CD14-positive monocyte (primary cell): ENCODE measurements at places on chromosomes 3 and 15.

DNA sequence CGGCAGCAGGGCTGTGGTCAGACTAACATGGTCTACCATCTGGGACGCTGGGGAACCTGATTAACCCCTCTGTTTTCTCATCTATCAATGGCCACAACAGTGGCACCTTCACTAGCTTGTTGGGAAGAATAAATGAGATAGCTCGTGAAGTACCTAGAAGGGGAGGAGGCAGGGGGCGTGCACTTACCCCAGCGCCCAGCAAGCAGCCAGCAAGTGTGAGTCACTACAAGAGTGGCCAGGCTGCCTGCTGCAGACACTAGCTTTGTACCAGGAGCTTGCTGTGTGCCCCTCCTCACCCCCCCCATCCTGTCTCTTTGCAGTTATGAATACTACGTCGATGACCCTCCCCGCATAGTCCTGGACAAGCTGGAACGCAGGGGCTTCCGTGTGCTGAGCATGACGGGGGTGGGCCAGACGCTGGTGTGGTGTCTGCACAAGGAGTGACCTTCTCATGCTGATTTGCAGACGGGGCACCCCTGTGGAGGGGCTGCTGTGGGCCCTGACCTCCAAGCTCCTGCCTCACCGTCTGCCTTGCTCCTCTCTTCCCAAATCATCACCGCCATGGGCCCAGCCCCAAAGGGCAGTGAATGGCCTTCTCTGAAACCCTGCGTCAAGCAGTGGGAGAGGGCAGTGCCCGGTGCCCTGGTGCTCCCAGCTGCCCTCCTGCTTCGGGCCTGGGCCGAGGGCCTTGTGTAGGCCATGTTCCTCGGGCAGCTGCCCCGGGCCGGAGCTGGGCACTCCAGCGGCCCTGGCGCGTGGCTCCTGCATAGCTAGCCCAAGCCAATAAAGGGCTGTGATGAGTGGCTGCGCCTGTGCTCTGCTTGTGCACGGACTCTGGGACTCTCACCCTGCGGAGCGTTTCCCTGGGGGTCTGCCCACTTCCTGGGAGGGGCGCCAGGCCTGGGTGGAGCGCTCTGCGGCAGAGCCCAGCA is 2.6 kb upstream of the C15orf62 start:
- DNase-seq = no peak

DNA sequence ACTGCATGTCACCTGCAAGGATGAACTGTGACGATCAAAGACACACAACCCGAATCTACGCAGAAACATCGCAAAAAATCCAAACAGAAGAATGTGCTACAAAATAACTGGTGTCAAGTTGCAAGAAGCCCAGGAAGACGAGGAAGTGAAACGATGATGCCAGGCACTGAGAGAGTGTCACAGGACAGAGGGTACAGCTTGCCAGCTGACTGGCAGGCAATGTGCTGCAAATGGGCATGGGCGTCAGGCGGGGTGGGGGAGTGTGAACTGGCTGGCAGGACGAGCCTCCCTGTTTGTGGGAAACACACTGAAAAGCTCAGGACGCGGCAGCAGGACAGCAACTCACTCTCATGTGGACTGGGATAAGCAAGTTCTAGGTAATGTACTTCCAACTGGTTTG is 28.9 kb upstream of the OCA2 start:
- peak; percentile 16 for DNase-seq

DNA sequence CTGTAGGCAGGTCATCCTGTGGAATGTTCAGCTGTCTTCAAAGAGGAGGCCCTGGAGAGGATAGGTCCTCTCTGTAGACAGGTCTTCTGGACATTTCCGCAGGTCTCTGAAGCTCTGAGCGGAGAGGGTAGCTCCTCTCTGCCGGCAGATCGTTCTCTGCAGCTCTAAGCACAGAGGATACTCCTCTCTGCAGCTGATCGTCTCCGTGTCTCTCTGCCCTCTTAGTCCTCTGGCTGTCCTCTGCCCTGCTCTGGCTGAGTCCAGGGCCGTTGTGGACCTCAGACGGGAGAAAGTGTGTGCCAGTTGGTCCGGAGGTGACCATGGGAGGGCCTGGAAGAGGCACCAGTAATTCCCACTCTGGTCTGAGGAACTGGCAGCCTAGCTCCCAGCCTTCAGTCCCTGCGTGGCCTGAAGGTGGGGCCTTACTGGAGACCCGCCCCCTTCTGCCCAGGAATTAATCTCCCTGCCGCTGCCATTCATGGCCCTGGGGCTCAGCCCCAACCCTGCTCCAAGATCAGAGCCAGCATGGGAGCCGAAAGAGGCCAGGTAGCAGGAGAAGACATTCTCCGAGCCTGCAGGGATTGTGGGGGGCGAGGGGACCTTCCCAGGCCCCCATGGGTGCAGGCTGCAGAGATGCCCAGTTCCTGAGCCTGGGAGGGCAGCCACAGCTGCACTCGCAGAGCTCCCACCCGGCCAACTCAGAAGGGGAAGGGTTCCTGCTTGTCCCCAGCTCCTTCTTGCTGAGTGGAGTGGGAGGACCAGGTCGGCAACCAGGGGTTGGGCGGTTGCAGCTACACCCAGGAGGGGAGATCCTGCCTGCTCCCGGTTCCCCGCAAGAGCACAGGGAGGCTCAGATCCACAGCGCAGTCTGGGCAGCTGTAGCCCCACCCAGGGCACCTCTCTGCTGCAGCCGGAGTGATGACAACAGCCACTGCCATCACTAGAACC is 488.7 kb downstream of the RSL24D1 start:
- DNase-seq = no peak

GRCh38 chr3:39154280-39155021 is 1.1 kb upstream of the CSRNP1 start:
- DNase-seq = no peak

DNA sequence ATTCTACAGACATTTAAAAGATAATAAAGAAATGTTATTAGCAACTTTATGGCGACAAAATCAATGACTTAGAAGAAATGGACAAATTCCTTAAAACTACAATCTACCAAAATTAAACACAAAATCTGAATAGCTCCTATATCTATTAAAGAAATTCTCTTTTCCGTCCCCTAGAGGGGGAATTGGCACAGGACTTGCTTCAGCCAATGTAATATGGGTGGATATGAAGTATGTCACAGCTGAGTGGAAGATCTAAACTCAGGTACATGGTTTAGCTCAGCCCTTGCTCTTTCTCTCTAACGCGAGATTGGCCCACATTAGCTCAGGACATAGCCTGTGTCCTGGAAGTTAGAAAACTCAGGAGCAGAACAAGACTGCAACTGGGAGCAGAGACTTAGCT is 79.3 kb downstream of the DNAH12 start:
- DNase-seq = no peak

GRCh38 chr15:36757189-36757814 is 177.9 kb downstream of the CDIN1 start:
- no peak for DNase-seq

DNA sequence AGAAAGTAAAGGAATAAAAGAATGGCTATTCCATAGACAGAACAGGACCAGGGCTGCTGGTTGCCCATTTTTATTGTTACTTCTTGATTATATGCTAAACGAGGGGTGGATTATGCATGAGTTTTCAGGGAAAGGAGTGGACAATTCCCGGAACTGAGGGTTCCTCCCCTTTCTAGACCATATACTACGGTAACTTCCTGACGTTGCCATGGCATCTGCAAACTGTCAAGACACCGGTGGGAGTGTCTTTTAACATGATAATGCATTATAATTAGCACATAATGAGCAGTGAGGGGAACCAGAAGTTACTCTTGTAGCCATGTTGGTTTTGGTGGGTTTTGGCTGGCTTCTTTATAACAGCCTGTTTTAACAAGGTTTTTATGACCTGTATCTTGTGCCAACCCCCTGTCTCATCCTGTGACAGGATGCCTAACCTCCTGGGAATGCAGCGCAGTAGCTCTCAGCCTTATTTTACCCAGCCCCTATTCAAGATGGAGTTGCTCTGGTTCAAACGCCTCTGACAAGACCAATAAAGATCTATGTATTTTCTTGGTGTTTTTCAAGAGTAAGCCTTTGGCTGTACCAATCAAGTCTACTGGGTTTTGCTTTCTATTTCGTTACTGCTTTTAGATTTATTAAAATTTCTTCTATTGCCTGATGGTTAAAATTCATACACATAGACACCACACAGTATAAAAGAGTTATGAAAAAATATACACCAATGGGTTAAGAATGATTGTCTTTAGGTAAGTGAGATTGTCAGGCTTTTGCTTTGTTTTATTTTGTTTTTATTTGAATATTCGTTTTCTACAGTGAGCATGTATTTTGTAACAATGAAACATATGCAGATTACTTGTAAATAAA is 37.4 kb upstream of the CTDSPL start:
- no peak for DNase-seq

DNA sequence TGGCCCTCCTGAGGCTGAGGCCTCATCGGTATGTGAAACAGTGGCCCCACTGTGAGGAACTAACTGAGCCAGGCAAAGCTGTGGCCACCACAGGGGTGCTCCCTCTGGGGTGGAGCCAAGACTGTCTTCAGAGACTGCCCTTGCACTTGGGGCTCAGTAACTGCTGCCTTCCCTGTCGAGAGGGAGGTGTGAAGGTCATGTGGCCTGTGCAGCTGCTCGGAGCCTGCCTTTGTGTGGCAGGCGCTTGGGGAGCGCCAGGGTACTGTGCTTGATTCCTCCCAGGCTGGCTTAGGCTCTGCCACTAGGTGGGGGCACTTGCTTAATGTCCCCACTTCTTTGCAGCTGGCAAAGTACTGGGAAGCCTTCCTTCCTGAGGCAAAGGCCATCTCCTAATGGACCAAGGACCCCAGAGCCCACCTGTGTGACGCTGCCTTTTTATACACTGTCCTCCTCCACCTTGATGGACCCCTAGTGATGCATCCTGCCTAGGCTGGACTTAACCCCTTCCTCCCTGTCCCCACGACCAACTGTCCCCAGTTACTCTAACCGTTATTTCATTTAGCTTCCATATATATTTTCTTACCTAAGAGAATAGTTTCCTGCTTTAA is 14.2 kb upstream of the SNX22 start:
- DNase-seq = no peak

DNA sequence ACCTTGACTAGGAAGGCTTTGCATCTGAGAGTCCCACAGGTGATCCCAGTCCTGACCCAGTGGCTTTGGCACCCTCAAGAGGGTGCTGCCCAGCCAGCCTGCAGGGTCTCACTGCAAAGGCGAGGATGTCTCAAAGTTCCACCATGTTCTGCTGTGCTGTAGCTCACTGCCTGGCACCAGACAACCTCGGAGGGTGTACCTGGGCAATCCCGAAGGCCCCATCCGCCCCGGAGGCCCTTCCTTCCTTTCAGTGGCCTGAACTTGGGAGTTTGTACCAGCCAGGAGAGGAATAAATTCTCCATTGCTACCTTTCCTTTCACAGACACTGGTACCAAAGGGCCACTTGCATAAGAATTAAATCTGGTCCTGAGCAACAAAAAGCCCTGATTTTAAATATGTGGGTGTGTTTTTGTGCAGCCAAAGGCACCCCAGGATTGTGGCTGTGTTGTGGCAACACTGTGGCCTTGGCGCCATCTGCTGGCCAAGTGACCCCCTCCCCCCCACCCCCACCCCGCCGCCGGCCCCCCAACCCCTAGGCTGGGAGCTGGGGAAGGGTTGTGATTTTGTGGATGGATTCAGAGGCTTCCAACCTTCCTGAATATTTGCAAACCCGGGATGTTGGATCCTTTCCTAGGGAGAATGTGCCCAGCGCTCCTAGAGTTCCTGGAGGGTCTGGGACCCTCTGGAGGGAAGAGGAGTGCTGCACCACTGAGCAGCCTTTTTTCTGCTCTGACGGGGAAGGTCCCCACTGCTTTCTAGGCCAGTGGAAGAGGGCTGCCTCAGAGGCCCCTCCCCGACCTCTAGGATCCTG is 9.7 kb upstream of the PTPN23 start:
- peak; percentile 31 for DNase-seq

DNA sequence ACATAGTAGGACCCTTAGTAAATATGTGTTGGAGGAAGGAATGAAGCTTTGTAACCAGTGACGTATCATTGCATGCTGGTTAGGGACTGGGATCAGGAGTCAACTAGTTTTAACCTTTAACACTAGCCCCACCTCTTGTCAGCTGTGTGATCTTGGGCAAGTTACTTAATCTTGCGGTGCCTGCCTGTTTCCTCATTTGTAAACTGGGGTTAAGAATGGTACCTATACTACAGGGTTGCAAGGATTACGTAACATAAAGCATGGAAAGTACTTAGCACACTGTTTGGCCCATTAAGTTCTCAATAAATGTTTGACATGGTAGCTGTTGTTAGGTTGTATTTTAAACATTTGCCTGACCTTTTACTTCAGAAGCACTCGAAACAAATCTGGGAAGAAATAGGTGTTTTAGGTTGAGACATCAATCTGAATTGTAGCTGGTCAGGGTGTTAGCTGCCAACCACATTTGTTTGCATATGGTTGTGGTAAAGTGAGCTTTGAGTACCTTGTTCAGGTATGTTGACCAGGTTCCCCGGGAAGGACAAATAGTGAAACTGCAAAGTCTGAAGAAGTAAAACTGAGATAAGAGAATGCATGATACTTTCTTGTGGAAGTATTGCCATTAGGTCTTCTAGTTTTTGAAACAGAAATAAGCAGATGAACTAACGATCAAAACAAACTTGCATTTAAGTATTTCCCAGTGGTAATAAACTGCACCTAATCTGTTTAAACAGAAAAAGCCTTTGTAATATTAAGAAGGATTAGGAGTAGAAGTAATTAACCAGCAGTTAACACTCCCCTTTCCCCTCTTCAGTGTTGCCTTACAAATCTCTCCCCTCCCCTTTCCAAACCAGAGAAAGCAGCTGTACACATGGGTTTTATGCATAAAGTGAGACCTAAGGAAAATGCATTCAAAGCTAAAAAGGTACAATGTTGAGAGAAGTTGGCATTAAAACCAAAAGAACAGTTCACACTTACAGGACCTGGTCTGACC is 25.8 kb upstream of the SCAANT1 start:
- peak; percentile 77 for DNase-seq

GRCh38 chr3:116374901-116375300 is 70.4 kb downstream of the LSAMP start:
- no peak for DNase-seq

- no peak for DNase-seq
Measured at GRCh38 chr3:155981669-155982068, 111.2 kb downstream of the GMPS start.

GRCh38 chr3:36862076-36862755 is 82.6 kb downstream of the TRANK1 start:
- DNase-seq = no peak

- DNase-seq = no peak
Measured at GRCh38 chr3:194379231-194379630, 9.7 kb upstream of the LRRC15 start.

- no peak for DNase-seq
Measured at GRCh38 chr3:157669416-157669815, 166.2 kb upstream of the VEPH1 start.

DNA sequence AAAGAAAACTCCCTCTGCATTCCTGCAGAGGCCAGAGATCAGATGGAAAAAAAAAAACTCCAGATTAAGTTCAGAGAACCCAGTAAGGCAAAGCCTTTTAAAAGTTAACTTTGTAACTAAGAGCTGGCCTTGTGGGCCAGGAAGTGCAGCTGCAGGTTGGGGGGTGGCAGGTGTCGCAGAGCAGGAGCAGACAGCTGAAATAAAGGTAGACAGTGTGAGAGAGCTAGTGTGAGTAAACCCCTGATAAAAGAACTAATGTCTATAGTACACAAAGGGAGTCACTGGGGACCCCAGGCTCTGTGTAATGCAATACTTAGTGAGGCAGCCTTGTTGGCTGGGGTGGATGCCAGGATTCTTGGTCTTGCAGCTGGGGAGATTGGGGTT is 42.1 kb downstream of the PPCDC start:
- DNase-seq = no peak
